ENCODE measurements at places on chromosomes 11 and 22. TPM values are rescaled to one million over a fixed set of nuclear protein-coding genes. Genes with fewer than 3 reads are reported as not detected.

The MRGPRE gene
- not detected for total RNA-seq

The BDNF gene
- 0.18 TPM for total RNA-seq

The KDELR3 gene
- total RNA-seq, result 15.4 TPM

The BCR gene
- total RNA-seq, result 101 TPM

The ROBO3 gene
- total RNA-seq, result 36.6 TPM

The MMP3 gene
- 6.7 TPM for total RNA-seq

The MAFF gene
- 67.6 TPM for total RNA-seq

The TMA7B gene
- total RNA-seq, result 0.45 TPM

The RBM14 gene
- 61.1 TPM for total RNA-seq

The BATF2 gene
- 2.9 TPM for total RNA-seq

The NRXN2 gene
- 13.7 TPM for total RNA-seq

The PMM1 gene
- total RNA-seq, result 28.4 TPM

The OR5B3 gene
- not detected for total RNA-seq

The LRRN4CL gene
- 28.4 TPM for total RNA-seq

The LIPT2 gene
- total RNA-seq, result 1.6 TPM

The GLB1L2 gene
- total RNA-seq, result 1.6 TPM

The LRRC55 gene
- not detected for total RNA-seq

The OR4D5 gene
- total RNA-seq, result not detected

The SART1 gene
- total RNA-seq, result 51.0 TPM

The TMPRSS4 gene
- total RNA-seq, result not detected

The GSTT2B gene
- 19.5 TPM for total RNA-seq

The GVQW3 gene
- total RNA-seq, result 6.2 TPM

The CRYBB3 gene
- not detected for total RNA-seq

The NPTXR gene
- total RNA-seq, result 6.9 TPM

The CHRNA10 gene
- total RNA-seq, result 4.6 TPM

The RHOD gene
- 10.3 TPM for total RNA-seq

The CNTN5 gene
- not detected for total RNA-seq

The MIOX gene
- not detected for total RNA-seq

The C11orf42 gene
- not detected for total RNA-seq

The MACROD1 gene
- 20.6 TPM for total RNA-seq

The RBX1 gene
- total RNA-seq, result 52.0 TPM

The HEPHL1 gene
- not detected for total RNA-seq

The OR52H1 gene
- total RNA-seq, result 0.89 TPM

The PLAAT4 gene
- total RNA-seq, result 36.7 TPM

The OR51A4 gene
- not detected for total RNA-seq

The PGA3 gene
- not detected for total RNA-seq

The TTC36 gene
- total RNA-seq, result 0.71 TPM

The GDPD4 gene
- not detected for total RNA-seq

The SYT8 gene
- 1.1 TPM for total RNA-seq

The PTPN5 gene
- 3.2 TPM for total RNA-seq

The PNPLA5 gene
- total RNA-seq, result not detected

The MPPED2 gene
- 8.0 TPM for total RNA-seq

The ZNHIT2 gene
- total RNA-seq, result 6.8 TPM

The MFRP gene
- total RNA-seq, result not detected

The CD3D gene
- 3.8 TPM for total RNA-seq

The BMAL1 gene
- total RNA-seq, result 25.6 TPM

The GRK3 gene
- total RNA-seq, result 13.5 TPM

The NLRX1 gene
- 13.9 TPM for total RNA-seq

The TUB gene
- 12.9 TPM for total RNA-seq

The CTSF gene
- 122 TPM for total RNA-seq

Data from sciatic nerve (tissue), 2 donors.